ENCODE measurements at places on chromosomes 1 and 21.

DNA sequence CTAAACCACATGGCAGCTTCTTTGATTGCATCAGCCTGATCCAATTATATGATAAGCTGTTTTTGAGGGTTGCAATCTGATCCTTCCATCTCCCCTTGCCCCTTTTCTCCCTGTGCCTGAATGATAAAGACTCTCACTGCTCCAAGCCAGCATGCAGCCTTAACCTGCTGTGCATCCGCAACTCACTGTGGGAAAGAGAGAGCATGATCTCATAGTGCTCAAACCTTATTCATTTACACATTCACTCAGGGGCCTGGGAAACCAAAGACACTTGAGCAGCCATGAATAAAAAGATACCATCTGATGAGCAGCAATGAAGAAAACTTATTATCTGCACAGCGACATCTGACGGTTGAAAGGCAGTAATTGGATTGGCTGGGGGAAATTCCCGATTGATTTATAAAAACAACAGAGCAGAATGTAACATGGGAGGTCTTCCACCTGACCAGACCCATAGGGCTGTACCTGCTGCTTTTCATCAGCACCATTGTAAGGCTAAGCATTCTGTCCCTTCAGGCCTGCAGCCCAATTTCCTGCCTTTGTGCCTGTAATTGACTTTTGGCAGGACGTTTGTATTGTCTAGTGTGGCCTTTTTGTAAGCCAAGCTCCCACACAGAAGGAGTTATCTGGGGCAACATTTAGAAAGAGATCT lies 62.5 kb downstream of the KIAA0040 start:
- DNase-seq, result no peak

- DNase-seq, result no peak
Measured at GRCh38 chr1:226063224-226063976, 884 bp downstream of the H3-3A start.

GRCh38 chr1:85360730-85361493 lies 84.5 kb upstream of the BCL10 start:
- DNase-seq, result no peak

GRCh38 chr1:178726545-178726944 lies 1.5 kb downstream of the RALGPS2 start:
- DNase-seq, result no peak

GRCh38 chr1:46183926-46184557 lies 7.8 kb upstream of the P3R3URF start:
- no peak for DNase-seq

- DNase-seq, result no peak
Measured at GRCh38 chr1:233735847-233736246, 121.9 kb downstream of the KCNK1 start.

DNA sequence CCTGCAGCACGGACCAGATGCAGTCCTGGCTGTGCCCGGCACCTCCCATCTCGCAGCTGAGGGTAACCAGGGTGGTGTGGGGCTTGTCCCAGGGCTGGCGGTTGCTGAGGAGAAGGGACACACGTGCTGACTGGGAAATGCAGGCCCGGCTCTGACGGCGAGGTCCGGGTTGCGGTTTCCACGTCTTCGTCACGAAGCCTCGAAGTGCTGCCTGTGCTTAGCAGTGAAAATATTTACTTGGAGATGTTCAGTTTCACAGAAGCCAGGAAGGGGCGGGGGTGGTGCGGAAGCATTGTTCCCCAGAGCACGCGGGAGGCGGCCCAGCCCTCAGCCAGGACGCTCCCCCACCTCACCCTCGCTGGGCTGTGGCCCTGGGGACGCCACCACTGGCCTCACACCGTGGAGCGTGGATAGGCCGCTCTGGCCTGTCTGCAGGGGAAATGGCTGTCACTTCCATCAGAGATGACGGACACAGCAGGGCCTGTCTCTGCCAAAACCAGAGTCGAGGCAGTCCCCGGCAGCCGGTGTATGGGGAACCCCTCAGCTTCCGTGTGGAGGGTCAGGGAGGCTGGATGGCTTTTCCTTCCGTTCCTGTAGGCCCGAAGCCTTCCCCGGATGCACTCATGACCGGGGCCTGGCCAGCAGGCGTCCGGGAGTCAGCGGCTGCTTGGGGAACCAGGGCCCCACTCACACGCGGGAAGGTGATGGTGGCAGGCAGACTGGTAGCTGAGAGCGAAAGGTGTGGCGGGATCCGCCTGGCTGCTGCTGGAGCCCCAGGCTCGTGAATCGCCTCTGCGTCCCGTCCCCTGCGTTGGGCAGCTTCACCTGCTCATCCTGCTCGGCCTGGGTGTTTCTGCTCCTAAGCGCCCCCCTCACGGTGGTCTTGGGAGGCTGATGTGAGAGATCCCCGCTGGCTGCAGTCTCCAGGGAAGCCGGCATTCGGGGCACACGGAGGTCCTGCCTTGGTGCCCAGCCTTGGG lies 14.7 kb upstream of the POFUT2 start:
- no peak for DNase-seq

- no peak for DNase-seq
Measured at GRCh38 chr1:15477646-15478212, 1.8 kb downstream of the CELA2B start.

DNA sequence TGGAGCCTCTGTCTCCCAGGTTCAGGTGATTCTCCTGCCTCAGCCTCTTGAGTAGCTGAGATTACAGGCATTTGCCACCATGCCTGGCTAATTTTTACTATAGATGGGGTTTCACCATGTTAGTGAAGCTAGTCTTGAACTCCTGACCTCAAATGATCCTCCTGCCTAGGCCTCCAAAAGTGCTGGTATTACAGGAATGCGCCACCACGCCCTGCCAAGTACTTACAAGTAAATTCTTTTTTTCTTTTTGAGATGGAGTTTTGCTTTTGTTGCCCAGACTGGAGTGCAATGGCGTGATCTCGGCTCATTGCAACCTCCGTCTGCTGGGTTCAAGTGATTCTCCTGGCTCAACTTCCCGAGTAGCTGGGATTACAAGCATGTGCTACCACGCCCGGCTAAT lies 42.5 kb downstream of the RPRD2 start:
- DNase-seq, result no peak

DNA sequence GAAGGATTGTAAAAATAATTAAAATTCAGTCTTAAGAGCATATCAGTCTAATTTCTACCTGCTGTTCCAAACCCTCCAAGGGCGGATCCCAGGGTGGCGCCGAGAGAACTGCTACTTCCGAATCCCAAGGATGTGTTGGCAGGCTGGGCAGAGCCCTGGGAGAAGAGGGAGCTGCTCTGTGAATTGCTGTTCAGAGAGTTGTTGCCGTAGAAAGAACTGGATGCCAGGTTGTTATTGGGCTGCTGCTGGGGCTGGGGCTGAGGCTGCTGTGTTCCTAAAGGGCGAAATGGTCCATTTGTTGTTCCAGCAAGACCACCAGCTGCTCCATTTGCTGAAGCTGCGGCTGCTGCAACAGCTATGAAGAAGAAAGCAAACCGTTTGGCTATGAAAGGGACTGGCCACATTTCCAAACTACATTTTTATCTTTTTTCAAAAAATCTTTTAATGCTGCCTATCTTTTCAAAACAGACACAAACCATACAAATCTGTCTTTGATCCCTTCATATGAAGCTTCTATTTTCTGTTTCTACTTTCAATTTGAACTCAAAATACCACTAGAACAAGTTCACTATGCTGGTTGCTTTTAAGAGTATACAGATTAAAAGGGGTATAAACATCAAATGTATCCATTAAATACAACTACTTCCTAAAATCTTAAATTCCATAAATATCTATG lies 57.5 kb upstream of the SDC3 start:
- DNase-seq, result no peak

DNA sequence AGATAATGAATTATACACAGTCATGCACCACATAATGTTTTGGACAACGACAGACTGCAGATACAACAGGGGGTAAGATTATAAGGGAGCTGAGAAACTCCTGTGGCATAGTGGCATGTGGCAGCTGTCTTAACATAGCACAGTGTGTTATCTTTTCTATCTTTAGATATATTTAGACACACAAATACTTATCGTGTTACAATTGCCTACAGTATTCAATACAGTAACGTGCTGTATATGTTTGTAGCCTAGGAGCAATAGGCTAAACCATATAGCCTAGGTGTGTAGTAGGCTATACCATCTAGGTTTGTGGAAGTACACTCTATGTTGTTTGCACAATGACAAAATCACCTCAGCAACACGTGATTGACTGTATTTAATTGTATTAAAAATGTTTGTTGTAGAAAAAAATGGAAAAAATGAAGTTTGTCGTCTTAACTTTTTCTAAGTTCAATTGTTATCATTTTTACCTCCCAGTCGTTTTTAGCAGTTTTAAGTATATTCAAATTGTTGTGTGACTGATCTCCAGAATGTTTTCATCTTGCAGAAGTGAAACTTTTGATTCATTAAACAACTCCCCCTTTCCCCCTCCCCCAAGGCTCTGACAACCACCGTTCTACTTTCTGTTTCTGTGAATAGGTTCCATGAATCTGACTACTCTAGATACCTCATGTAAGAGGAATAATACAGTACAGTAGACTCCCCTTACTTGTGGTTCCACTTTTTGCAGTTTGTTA lies 351.0 kb upstream of the B3GALT2 start:
- no peak for DNase-seq

- DNase-seq, result no peak
Measured at GRCh38 chr1:119340861-119341261, 27.7 kb upstream of the HAO2 start.

GRCh38 chr1:195941314-195941713 lies 666.9 kb downstream of the KCNT2 start:
- no peak for DNase-seq

DNA sequence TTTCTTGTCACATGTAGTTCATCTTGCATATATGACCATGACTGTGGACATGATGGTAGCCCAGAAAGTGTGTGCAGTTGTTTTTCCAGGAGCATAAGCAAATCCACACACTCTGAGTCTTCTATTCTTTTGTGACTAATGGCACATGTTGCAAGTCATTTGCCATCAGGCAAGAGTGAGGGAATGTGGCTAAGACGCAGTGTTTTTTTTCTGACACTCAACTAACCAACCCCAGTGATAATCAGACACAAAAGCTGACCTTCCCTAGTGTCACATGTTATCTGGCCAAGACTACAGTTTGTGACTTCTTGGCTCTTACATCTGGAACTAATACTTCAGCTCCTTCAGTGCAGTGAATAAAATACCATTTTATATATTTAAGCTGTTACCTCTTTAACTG lies 108.8 kb downstream of the ITSN1 start:
- DNase-seq, result no peak

- no peak for DNase-seq
Measured at GRCh38 chr1:67645495-67646144, 39.4 kb upstream of the GADD45A start.

DNA sequence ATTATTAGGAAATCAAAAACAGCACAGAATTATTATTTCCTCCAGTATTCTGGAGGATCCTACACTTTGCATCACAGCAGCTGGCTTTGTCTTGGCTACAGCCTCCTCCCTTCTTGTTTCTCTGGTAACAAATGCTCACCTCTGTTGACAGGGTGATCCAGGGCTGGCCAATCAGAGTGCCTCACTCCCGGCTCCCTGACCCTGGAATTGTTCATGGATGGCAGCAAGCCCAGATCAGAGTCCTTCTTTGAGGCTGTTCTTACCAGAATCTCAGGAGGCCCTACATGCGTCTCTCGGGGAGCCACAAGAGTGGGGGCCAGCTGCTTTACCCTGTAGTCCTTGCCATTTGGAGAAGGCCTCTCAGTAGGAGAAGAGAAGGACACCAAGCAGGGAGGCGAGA lies 48.4 kb upstream of the IGSF5 start:
- DNase-seq, result no peak

GRCh38 chr21:38241029-38241740 lies 15.6 kb upstream of the KCNJ15 start:
- DNase-seq, result no peak

DNA sequence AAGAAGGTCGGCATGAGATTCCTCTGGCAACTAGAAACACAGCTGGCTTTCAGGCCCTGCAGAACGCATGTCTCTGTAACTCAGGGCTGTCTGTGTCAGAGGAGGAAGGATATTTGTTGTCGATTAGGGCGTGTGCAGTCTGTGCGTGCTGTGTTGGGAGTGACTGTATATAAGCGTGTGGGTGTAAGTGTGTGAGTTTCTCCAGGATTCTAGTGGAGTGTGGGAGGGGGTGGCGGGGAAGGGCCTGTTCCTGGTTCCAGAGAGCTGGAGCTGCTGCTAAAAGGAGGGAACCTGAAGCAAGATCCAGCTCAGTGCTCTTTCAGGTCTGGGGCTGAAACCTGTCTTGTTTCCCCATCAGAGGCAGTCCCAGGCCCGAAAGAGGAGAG lies 74.3 kb downstream of the SLC16A1 start:
- DNase-seq, result no peak

- DNase-seq, result no peak
Measured at GRCh38 chr1:11731691-11732283, 4.1 kb upstream of the AGTRAP start.

DNA sequence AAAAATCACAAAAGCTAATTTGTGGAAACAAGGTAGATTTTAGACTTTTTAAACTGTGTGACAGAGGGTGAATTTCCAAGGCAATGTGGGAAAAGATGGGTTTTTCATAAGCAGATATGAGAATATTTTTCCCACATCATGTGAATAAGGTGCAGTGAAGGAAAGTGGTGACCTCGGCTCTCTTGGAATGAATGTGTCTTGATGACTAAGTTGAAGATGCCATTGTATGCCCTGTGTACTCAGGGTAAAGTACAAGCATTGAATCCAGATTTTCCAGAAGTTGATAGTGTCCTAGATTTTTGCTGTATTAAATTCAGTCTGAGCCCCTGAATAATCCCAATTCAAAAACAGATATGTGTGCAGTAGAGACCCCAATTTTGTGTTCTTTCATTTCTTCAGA lies 442.6 kb upstream of the ADGRL2 start:
- no peak for DNase-seq

DNA sequence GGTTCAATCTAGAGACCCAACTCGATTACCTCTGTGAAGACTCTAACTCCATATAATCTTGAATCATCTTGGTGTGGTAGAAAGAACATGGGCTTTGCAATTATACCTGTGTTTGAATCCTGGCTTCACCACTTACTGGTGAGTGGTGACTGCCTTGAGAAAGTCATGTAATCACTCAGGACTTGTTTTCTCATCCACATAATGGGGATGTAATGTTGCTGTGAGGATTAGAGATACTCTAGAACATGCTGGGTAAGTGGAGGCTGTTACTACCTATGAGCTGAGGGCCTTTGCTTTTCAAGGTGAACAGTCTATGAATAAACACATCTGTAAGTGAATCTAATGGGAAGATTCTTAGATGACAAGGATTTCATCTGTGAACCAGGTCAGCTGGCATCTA lies 2.6 kb upstream of the DYRK1A start:
- DNase-seq, result no peak

DNA sequence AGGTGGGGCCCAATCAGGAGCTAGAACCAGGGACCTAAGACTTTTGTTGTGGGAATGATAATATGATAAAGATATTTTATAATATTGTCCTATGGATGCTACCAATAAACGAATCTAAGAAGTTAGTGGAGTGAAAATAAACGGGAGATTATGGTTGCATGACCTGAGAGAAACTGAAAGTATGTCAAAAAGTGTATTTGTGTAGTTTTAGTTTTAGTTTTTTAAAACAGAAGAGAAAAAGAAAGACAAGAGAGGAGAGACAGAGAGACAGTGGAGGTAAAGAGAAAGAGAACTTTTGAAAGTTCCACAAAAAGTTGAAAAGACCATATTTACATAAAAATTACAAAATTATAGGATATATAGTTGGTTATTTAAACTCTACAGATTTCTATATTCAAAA lies 64.1 kb upstream of the TMPRSS15 start:
- DNase-seq, result no peak

Data from HS-5 (cell line).